ENCODE measurements at places on chromosomes 6 and 20.

DNA sequence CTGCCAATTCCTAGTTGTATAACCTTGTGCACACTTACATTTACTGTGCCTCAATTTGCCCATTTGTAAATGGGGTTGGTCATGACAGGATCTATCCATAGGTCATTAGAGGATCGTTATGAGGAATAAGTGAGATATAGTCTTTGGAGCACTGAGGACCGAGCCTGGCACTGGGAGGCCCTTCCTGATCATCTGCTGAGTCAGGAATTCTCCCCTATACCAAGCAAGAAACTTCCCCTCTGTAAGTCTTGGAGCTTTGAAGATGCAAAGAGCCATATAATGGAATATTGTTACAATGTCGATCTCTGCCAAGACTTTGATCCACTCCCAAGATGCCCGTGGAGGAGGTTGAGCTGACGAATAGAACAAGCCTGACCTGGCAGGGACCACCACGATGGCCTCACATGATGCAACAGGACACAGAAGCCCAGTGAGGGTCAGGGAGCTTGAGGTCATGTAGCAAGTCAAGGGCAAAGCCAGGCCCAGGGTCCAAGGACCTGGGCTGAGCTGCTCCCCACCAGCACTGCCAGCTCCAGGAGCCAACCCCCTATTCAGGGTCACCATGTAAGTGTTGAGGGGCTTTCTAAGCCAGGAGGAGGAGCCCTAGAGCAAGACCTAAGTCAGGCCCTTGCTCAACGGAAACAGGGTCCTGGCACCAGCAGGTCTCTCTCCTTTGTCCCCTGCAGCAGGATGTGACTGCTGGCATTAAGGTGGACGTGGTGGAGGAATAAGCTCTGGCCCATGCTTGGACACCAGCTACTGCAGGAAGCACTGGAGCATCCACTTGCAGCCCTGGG is 16.7 kb downstream of the PDRG1 start:
- DNase-seq, result no peak

- no peak for DNase-seq
Measured at GRCh38 chr6:41073968-41074691, 1.4 kb downstream of the NFYA start.

GRCh38 chr20:46013829-46014516 is 5.3 kb downstream of the MMP9 start:
- no peak for DNase-seq

GRCh38 chr6:170152989-170153388 is 137.9 kb downstream of the DLL1 start:
- DNase-seq, result peak; percentile 66

DNA sequence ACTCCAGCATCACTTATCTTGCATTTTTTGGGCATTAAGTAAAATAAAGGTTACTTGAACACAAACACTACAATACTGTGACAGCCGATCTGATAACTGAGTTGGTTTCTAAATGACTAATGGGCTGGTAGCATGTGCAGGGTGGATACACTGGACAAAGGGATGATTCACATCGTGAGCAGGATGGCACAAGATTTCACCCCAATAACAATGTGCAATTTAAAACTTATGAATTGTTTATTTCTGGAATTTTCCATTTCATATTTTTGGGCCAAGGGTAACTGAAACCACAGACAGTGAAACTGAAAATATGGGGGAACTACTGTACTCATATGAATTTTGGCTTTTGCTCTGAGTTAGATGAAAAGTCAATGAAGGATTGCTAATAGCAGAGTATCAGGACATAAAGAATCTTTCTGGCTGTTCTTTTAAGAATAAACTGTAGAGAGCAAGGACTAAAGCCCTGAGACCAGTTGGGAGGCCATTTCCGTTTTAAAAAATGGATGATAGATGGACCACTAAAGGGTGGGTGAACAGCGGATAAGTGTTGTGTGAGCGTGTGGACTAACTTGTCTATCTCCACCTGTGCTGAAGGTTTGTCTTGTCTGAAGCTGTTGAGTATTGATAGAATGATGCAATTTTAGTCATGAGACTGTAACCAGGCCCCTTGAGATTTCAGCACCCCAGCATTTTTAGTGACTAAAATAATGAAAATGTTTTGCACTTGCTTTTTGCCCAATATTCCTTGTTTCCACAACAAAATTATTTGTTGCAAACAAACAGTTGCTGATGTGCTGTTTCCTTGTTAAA is 8.2 kb downstream of the SPINT3 start:
- no peak for DNase-seq

DNA sequence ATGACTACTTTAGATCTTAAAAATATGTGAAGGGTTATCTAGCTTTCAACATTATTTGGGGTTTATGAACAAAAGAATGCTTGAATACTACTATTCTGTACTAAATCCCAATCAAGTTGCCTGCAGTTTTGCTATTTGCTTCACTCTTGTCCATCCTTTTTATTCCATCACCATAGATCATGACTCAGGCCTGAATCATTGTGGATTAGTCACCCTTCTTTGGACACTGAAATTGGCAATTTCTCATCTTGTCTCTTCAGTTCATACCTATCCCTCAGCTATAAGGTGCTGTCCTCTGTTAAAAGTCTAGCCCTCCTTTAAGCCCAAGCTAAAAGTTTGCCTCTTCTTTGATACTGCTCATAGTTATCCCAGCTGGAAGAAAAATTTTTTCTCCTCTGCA is 199.1 kb downstream of the CENPW start:
- DNase-seq, result no peak

DNA sequence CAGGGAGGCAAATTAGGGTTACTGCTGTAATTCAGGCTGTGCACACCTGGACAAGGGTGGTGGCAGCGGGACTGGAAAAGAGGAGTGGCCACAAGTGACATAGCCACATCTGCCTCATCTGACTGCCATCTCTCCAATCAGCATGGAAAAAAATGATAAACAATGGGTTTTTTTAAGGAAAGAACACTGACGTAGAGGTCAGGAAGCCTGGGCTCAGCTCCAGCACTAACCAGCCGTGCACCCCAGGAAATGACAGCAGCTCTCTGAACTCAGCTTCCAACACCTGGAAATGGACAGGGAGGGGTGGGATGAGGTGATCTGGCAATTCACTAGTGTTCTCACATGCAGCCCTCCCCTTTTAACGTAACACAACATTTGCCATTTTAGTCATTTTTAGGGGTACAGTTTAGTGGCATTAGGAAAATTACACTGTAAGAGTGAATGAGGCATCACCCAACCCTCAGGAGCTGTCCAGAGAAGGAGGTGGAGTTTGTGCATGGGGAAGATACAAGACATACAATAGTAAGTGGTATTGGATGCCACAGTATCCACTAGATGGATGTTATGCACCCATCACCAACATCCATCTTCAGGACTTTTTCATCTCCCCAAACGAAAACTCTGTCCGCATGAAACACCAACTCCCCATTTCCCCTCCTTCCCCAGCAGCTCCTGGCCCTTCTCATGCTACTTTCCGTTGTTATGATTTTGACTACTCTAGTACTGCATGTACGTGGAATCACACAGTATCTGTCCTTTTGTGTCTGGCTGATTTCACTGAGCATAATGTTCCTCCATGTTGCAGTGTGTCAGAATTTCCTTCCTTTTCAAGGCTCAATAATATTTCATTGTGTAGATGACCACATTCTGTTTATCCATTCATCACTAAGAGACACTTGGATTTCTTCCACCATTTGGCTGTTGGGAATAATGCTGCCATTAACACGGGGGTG is 215.5 kb upstream of the ECI2 start:
- DNase-seq, result no peak

DNA sequence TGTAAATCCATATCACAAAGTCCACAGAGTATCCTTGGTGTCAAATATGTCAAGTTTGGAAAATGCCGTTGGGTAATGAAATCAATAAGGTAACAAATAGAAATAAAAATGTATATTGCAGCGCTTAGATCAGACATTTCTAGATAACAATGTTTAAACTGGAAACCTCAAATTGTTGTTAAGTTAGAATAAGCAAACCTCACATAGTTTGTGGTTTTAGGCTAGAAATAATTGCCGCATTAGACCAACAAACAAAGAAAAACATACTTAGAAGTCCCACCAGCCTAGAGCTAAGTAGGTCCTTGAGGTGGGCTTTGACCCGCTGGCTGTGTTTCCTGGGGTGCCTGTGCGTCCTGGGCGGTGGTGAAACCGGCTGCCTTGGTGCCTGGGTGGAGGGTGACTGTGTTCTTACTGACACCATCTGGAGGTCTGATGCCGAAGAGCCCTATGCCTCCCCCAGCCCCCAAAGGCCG is 71.4 kb downstream of the DACT2 start:
- no peak for DNase-seq

DNA sequence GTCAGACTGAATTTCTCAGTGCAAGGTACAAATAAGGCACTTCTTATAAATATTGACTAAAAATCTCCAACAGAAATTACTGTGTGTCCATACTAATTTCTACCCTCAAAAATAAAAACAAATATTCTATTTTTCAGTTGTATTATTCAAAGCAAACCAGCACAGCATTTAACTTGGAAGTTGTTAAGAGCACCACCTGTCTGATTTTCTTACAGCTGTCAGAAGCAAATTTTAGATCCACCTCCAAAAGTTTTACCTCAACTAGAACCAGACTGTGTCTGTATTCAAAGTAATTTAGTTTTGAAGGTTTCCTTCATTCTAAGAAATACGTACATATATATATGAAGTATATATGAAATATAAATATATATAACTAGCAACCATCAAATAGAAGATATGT is 1.2 kb downstream of the TRDN start:
- DNase-seq, result no peak

DNA sequence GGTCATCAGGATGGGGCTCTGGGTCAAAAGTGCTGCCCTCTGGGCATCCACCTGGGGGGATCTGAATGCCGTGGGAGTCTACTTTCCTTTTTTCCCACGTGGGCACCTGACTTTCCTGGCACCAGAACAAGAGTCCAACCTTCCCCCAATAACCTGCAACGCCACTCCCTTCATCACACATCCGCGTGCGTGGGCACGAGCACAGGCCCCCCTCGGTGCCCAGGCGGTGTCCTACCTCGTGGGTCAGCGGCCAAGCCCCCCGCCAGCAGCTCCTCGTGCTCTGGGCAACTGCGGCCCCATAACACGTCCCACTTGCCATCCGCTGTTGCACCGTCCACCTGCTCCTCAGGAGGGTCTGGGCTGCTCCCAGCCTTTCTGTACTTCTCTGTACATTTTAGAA is 87.0 kb downstream of the YTHDF1 start:
- no peak for DNase-seq

- no peak for DNase-seq
Measured at GRCh38 chr20:47220161-47220582, 136.3 kb downstream of the ZMYND8 start.

DNA sequence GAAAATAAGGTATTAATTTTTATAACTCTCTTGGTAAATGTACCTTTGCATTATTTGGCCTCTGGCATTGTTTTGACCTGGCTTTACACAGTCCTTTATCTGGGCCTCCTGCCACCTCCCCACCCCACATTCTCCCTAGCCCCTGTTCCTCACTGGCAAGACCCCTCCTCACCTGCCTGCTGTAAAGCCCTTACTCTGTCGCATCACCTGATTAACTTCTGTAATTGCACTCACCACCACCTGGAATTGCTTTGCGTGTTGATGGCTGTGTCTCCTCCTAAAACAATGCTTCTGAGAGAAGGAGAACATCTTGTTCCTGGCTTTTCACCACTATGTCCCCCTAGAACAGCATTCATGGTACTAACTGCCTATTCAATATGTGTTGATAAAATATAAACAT is 24.8 kb downstream of the SNX9 start:
- DNase-seq, result no peak

DNA sequence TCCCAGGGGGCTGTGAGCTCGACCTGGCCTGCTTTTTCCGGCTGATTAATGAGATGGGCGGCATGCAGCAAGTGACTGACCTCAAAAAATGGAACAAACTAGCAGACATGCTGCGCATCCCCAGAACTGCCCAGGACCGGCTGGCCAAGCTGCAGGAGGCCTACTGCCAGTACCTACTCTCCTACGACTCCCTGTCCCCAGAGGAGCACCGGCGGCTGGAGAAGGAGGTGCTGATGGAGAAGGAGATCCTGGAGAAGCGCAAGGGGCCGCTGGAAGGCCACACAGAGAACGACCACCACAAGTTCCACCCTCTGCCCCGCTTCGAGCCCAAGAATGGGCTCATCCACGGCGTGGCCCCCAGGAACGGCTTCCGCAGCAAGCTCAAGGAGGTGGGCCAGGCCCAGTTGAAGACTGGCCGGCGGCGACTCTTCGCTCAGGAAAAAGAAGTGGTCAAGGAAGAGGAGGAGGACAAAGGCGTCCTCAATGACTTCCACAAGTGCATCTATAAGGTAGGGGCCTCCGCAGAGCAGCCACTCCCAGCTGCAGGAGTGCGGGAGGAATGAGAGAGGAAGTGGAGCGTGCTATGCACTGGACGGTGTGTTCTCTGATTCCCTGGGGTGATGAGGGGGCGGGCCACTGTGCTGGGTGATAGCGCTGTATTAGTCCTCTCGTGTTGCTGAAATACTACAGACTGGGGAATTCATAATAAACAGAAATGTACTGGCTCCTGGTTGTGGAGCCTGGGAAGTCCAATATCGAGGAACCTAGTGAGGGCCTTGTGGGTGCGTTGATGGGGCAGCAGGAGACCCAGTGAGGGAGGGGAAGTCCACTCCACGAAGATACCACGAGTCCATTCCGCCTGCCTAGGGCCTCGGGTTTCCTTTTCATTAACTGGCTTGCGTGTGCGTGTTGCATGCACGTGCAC is 161.7 kb downstream of the DTNBP1 start:
- no peak for DNase-seq

- DNase-seq, result no peak
Measured at GRCh38 chr20:37649676-37650370, 44.0 kb upstream of the CTNNBL1 start.

GRCh38 chr20:4016340-4017050 is 1.1 kb upstream of the RNF24 start:
- DNase-seq, result no peak

GRCh38 chr6:53238311-53238710 is 89.7 kb upstream of the GCM1 start:
- no peak for DNase-seq

DNA sequence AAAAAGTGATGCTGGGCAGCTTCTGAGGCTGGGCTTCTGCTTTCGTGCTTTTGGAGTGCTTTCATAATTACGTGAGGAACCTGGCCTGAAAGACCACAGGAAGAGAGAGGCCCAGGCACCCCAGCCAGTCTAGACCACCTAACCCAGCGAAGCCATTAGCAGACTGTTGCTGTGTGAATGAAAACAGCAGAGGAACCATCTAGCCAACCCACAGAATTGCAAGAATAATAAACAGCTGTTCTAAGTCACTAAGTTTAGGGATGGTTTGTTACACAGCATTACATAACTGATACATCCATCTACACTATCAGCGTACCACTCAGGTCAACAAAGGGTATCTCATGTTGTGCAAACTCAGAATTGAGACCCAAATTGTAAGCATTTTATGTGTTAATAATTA is 34.5 kb downstream of the FGD2 start:
- DNase-seq, result no peak

DNA sequence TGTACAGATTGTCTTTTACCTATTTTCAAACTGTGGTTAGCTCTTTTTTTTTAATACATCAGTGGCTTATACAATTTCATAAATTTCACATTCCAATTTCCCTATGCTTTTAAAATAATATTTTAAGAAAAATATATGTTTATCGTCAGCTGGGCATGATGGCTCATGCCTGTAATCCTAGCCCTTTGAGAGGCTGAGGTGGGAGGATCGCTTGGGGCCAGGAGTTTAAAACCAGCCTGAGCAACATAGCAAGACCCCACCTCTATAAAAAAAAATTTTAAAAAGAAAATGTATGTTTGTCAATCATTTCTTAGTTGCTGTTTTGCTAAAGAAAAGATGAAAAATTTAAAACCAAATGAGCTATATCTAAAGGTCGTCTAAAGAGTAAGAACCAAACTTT is 3.4 kb downstream of the GJA1 start:
- no peak for DNase-seq

GRCh38 chr6:163955756-163956155 is 541.2 kb downstream of the QKI start:
- no peak for DNase-seq
